ENCODE measurements at places on chromosomes 4 and X.

DNA sequence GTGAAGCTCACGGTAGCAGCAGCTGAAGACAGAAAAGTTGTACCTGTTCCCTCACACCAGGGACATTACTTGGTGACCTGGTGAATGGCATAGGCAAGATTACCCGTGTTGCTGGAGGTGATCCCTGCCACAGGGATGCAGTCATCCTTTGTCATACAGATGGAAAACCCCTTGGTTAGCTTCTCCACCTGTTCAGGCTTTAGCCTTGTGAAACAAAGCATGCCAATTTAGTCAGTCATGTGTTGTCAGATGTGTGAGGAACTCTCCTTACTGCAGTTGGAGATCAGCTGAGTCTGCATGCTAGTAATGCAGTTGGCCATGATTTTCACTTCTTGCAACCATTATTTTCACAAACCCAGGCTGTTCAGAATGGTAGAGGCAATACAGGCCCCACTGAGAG, 41.0 kb downstream of the AMELX start:
- DNase-seq = no peak

- no peak for DNase-seq
Measured at GRCh38 chrX:28498658-28499057, 88.6 kb upstream of the IL1RAPL1 start.

GRCh38 chr4:5300283-5300682, 249.0 kb downstream of the STK32B start:
- no peak for DNase-seq

GRCh38 chr4:26192899-26193869, 127.6 kb upstream of the RBPJ start:
- DNase-seq = no peak

- no peak for DNase-seq
Measured at GRCh38 chrX:155046129-155046810, 19.6 kb downstream of the FUNDC2 start.

DNA sequence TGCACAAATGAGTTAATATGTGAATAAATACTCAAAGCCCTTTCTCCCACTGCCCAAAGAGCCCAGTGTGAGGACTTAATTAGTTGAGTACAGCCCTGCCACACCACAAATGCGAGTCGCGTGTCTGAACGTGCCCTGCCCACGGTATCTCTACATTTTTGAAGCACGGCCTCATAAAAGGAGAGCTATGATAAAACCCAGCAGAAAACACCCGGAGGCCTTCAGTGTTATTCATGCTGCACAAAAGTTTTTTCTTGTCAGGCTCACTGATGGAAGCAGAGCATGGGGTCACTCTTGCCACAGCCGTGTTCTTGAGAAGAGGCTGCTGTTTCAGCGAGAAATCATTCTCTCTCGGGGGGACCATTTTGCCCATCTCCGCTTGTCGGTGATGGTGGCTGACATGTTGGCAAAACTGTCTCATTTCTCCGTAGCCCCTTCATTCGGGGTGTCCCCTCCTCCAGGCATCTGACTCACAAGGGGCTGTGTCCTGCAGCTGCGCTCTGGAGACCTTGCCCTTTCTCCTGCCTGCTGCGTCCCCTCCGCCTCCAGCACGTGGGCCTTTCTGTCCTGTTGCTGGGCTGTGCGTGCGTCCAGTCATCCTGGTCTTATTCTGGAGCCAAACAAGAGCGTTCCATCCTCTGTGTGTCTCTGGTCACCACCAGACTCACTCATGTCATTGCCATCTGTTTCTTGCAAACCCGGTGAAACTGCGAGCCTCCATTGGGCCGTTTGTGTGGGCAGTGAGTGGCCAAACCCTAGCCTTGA, 88.8 kb downstream of the SORCS2 start:
- no peak for DNase-seq

DNA sequence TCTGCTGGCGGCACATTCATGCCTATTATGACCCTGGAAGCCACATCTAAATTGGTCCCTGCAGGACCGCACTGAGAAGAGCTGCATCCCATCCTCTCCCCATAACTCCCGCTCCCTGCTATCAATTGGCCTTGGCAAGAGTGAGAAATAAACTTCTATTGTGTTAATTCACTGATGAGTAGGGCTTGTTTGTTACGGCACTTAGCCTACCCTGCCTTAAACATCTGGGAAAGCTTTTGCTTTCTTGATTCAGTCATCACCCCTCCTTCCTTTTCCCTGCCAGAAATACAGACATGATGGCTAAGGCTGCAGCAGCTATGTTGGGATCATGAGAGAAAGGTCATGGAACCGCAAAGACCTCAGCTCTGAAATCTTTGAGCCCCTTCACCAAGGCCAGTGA, 36.5 kb downstream of the SUPT20HL2 start:
- no peak for DNase-seq

- no peak for DNase-seq
Measured at GRCh38 chrX:110327336-110327735, 9.5 kb upstream of the AMMECR1 start.

GRCh38 chr4:2931512-2932301, 31.5 kb downstream of the NOP14 start:
- DNase-seq = no peak

DNA sequence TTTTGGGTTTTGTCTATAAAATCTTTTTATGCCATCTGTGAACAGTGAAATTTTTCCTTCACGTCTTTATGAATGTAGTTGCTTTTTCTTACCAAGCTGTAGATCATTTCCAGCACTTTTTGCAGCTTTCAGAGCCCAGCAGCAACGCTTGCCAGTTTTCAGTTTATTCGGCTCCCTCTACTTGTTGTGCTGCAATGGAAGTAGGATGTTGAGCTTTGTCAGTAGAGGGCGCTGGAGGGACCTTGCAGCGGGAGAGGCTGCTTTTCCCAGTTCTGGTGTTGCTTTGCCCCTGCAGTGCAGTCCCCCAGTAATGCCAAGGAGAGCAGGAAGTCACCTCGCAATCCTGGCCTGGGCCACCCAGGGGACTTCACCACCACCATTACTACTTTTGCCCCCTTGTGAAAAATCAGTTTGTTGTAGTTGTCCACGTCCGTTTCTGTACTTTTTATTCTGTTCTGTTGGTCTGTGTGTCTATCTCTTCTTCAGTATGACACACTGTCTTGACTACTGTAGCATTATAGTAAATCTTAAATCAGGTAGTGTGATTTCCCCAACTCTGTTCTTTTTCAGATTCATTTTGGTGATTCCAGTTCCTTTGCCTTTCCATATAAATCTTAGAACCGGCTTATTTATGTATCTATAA, 21.8 kb downstream of the CMC4 start:
- no peak for DNase-seq

- DNase-seq = no peak
Measured at GRCh38 chrX:68574240-68574639, 73.2 kb upstream of the STARD8 start.

DNA sequence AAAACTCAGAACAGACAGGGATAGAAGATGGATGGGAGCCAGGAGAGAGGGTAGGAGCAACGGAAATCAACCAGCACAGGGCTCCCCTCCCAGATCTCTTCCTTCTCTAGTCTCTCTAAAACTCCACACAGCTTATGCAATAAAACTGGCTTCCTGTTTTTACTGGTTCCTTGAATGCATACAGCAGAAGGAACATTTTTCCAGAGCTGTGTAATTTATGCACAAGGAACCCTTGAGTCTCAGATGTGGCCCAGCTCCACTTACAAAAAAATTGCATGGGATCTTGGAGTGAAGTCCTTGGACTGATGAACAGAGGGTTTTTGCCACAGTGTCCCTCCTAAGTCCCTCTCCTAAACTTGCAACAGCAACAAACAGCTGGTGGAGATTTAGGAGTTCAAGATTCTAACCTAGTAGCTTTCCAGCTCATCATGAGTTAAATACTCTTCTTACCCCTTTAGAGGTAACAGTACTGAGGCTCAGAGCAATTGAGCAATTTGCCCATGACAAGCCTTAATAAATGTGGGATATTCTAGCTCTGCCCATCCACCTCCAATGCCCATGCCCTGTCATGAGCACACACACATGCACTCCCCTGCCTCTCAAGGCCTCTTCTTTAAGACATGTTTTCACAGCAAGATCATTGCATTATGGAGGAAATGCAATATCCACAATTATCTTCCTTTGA, 18.4 kb upstream of the CC2D2A start:
- DNase-seq = no peak

GRCh38 chrX:18537524-18537923, 112.1 kb downstream of the CDKL5 start:
- DNase-seq = no peak

DNA sequence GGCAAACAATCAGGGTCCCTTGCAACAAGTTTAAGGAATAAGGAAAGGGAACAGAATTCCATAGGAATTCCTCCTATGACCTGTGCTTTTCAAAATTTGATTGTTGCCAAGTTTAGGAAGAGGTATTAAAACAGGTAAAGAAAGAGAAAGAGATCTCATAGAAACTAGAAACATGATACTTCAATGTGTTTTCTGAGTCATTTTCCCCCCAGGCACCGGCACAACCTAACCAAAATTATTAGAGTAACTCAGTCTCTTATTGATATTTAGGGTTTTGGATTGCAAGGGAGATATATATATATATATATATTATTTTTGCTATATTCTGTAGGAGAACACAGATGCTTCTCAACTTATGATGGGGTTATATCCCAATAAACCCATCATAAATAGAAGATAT, 278.0 kb upstream of the DKK2 start:
- DNase-seq = no peak

DNA sequence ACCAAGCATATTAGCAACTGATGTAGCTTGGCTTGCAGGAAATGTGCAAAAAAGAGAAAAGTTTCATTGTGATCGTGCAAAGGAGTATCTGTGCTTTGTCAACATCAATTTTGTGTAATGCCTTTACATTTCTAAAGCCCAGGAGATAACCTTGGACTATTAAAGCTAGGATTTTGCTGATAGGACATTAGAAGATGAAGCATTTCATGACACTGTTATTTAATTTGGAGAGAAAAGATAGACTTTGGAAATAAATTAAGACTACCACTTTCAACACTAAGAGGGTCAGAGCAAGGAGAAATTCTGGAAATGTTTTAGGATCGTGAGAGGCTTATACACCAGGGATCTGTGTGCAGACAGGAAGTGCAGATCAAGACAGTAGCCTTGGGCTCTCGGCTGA, 120.6 kb upstream of the MID1 start:
- no peak for DNase-seq

DNA sequence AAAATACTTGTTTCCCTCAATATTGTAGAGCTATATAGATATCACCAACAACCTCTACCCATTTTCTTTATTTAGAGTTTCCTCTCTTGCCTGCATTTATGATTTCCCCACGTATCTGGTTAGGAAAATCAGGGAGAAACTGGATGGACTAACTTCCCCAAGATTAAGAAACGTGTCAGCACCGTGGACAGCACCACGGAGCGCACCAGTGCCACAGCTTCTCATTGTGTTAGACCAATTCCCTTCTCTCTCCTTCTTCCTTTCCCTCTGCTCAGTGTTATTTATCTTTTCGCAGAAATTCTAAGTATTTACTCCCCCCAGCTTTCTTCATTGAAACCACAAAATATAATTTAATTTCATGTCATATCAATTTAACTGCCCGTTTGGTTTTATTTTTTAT, 568.6 kb upstream of the BOD1L1 start:
- no peak for DNase-seq

- DNase-seq = no peak
Measured at GRCh38 chrX:17637235-17637634, 100.1 kb upstream of the SCML1 start.

- no peak for DNase-seq
Measured at GRCh38 chrX:71870208-71871098, 40.2 kb upstream of the NHSL2 start.

- no peak for DNase-seq
Measured at GRCh38 chrX:134137341-134137740, 99.6 kb upstream of the CCDC160 start.

GRCh38 chr4:155638195-155638965, 28.3 kb upstream of the GUCY1A1 start:
- no peak for DNase-seq

DNA sequence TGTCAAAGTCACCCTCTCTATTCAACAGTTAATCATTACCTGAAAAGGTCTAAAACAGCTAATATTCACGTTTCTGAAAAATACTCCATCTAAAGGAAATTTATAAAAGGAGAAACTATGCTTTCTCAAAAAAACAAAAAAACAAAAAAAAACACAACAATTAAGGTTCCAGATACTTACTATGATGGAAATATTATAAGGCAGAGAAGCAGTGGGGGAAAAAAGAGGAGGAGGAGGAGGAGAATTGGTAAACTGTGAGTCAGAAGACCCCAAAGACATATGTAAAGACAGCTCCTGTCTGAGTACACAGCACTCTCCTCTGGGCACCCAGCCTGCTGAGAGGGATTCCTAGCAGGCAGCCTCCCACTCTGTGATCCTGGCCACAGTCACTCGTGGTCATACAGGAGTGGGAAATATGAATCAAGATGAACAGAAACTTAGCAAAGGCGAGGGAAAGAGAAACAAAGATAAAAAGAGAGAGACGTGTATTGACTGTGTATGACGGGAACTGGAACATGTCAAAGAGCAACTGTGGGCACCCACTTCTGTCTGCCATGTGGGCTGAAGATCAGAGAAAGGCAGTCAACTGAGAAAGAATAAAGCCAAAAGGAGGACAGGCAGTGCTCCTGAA, 12.5 kb downstream of the KLHL15 start:
- DNase-seq = no peak

DNA sequence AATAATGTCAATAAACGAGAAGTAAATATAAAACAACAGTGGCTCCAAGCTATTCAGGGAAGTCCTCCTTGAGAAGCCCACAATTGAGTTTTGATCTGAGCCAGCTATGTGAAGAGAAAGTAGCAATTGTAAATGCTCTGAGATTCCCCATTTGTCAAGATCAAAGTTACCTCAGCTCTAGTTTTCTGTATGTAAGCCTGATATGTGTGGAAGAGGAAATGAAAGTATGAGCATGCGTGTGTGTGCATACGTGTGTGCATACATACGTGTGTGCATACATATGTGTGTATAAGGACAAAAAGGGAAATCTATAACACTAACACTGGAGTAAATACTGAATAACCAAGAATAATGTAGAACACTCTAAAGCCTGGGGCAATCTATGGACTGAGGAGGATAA, 130.3 kb downstream of the SCFD2 start:
- DNase-seq = no peak

- DNase-seq = no peak
Measured at GRCh38 chrX:54484666-54485065, 11.4 kb downstream of the FGD1 start.

- no peak for DNase-seq
Measured at GRCh38 chr4:169854090-169854489, 96.3 kb upstream of the HPF1 start.

GRCh38 chrX:40358994-40359393, 221.8 kb upstream of the ATP6AP2 start:
- DNase-seq = no peak

GRCh38 chrX:7852166-7852565, 9.2 kb downstream of the VCX start:
- DNase-seq = no peak

GRCh38 chr4:112938461-112939058, 110.9 kb upstream of the ANK2 start:
- no peak for DNase-seq

DNA sequence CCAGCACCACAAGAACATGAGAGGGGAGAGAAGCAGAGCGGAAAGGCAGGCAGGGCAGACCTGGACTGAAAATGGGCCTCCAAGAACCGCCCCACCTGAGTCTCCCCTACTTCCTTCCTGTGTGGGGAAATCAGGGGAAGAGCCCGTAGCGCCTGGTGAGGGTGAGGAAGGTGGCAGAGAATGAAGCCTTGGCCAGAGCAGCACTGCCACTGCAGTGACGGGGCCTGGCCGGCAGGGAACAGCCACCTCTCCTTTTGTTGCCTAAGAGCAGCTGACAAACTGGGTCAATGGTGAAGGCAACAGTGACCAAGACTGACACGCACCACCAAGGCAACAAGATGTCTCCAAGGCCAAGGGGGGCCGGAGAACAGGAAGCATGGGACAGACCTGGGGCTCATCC, 58.4 kb upstream of the CBR4 start:
- no peak for DNase-seq
